Astrocyte of the hippocampus (primary cell): ENCODE measurements at places on chromosomes 5 and 9.
A peak's percentile ranks its signal among the peaks of the same experiment; 100 is the strongest.

DNA sequence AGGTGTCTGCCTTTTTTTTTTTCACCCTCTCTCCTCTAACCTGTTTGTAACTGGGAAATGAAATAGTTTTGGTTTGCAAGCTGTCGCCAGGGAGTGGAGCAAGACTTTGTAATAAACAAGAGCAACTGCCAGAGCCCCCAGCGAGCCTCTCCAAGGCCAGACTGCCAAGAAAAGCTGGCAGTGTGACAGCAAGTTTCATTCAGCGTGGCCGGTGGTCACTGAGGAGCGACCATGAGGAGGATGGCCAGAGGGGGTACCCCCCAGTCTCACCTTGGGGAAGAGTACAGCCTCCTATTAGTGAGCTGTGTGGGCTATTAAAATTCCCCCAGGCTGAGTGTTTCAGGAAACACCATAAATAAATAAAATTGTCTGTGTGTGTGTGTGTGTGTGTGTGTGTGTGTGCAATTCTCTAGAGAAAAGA lies 49.9 kb downstream of the ZFAND5 start:
- peak; percentile 93 for DNase-seq

- peak; percentile 56 for DNase-seq
Observed at GRCh38 chr9:75087289-75087823, 599 bp downstream of the NMRK1 start.

GRCh38 chr9:31304576-31304975 lies 1079.9 kb upstream of the ACO1 start:
- DNase-seq = peak; percentile 70

DNA sequence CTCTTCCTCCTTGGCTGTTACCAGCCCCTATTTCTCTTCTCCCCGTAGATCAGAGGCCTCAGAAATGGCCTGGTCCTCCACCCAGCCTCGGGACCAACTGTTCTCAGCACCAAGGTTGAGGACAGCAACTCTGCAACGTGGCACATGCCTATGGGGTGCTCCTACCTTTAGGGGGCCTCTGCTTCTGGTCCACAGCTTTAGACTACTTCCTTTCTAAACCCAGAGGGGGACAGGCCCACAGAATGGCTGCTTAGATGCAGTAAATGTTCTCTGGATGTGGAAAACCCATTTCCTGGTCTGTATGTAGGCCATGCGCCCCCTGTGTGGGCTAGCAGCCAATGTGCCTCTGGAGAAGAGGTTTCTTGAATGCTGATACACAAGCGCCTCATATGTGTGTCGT lies 68.4 kb downstream of the NRG2 start:
- no peak for DNase-seq

DNA sequence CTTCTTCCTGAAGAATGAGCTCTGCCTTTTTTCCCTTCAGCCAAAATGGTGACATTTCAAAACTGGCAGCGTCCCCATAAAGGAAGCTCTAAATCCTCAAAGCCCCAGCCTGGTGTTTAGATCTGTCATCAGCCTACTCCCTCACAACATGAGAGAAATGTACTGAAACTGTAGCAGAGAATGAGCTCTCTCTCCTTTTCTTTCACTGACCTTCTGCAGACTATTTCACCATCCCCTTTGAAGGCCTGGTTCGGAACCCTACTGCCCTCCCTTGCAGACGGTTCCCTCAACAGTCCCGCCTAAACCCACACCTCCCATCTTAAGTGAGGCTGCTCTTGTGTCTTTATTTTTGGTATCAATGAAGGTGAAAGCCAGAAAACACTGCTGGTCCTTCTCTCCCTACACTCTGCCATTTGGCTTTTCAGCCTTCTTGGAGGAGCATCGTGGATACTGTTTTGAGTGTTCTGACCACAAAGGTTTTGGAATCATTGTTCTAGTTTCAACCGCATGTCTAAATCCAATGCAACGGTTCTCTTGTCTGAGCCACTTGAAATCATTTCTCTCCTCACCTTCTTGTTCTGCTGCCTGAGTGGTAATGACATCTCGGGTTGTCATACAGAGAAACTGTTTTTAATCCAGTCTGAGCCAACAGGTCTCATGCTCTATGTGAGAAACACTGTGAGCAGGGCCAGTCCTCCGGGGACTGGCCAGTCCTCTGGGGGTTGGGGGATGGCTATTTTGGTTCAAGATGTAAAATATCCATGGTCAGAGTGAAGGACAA lies 39.0 kb downstream of the ITK start:
- no peak for DNase-seq

DNA sequence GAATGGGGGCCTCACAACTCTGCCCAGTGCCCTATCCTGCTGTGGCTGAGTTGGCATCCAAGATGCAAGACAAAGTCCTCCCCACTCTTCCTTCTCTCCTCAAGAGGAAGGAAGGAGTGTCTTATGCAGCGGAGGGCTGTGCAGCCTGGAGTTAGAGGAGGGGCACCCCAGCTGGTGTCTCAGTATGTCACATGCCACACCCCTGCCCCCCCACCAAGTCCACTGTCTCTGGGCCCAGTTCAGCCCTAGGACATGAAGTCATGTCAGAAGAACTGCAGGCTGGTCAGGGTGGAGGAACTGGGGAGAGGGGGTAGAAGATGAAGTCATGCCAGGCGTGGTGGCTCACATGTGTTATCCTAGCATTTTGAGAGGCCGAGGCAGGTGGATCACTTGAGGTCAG lies 28.0 kb upstream of the SLC28A3 start:
- DNase-seq = no peak

DNA sequence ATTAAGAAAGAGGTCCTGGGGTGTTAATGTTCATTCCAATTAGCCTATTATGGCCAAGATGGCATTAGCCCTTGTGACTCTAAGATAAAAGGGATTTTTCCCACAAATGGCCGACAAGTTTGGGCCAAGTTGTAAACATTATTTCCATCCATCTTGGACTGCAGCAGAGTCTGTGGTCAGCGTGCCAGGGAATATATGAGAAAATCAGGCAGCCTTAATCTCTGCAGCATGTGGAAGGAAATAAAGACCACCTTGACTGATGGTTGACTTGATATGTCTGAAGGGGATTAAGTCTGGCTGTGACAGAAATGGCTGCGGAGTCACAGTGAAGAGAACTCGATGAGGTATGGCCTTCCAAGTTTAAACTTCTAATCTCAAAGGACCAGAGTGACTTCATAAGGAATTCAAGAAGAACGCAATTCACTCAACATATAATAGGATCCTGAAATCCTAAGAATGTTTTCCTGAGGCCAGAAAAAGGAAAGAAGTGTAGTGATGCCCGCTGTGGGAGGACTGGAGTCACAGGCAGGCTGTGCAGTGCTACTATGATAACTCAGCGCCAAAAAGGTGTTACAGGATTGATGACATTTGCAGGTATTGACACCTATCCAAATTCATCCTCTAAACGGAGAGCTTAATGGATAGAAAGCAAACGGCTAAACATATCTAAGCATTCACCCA lies 287.1 kb downstream of the SEC61B start:
- DNase-seq = no peak

DNA sequence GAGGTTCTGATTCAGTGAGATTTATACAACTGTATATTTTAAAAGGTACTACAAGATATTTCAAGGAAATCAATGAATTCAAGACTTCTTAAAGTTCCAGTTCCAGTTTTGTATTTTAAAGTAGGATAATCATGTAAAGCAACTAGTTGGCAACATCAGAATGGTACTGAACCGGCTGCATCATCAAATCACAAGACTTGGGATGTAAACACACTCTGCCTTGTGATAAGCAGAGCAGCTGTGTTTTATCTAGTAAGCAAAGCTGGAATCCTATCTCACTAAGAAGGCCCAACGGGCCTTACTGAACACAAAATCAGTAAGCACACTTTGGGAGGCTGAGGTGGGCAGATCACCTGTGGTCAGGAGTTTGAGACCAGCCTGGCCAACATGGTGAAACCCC lies 327.2 kb upstream of the NREP start:
- DNase-seq = no peak

GRCh38 chr9:14780251-14780650 lies 57.7 kb upstream of the CER1 start:
- DNase-seq = no peak

- no peak for DNase-seq
Observed at GRCh38 chr9:134346151-134346550, 19.9 kb downstream of the RXRA start.

DNA sequence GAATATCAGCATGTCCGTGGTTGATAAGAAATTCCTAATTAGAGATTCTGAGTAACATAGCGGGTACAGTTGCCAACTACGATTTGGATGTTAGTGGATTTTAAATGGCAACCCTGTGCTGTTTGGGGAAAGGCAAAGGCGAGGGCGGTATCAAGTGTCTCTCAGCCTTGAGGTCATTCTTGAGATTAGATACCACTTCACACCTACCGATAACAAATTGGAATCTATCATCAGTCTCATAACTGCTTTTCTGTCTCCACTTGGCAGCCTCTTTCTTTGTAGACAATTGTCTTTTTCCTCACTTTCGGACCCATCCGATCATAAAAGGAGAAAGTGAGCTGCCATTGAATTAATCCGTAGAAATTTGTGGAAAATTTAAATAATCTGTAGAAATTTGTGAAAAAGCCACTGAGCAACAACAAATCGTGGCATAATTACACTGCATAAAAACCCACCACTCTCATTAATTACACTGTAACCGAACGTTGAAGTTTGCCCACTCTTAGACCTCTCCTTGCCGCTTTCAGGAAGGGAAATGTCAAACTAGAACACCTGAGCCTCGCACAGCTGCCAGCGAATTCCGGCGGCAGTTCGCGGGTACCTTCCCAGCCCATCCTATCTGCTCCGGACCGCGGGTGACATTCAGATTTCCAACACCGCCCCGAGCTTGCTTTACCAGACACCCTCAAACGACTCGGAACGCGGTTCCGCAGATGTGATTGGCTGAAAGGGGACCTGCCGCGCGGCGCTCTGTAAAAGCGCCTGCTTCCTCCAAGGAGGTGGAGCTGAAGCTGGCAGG lies 849 bp upstream of the RGMB start:
- peak; percentile 90 for DNase-seq

- DNase-seq = no peak
Observed at GRCh38 chr9:105281272-105281671, 36.8 kb downstream of the SLC44A1 start.
